Keratinocyte (primary cell): ENCODE measurements at places on chromosomes 4 and X.

DNA sequence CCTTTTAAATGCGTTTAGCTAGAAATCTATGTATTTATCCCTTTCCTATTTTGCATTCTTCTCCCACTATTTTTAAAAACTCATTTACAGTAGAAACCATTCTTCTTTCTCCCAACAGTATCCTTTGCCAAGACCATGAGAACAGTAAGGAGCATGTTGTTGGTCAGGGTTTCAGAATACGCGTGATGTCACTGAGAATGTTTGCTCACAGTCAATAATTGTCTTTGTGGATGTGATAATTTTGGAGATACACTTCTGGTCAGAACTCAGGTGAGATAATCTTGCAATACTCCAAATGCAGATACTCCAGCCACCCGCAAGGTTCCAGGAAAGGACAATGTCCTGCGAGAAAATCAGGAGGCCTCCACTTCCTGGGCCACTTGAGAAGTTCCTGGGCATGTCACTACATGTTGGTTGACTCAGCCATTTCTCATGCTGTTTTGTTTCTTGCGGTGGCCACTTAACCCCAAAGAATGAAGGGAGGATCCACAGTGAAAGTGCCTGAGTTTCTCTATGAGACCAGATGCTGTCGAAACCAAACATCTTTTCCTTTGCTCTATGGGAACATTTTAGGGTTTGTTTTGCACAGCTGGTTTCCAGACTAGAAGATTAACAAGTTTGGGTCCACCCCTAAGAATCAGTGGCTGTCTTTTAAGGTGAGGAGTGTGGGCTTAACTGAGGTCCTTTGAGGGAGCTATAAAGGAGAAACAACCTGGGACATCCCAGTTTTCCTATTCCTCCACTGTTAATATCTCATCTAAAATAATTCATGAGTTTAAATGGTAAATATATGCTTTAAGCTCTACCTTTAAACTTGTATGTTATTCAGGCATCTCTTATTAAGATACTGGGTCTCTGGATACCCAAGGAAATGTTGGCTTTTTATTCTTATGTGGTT lies 116.0 kb downstream of the SOWAHB start:
- peak overlapping the region; percentile 7 for H3K4me3 ChIP-seq
- peak overlapping the region; percentile 79 for H3K27ac ChIP-seq
- peaks cover 14% of the 10 kb centered on the region for H3K36me3 ChIP-seq
- H3K4me1 ChIP-seq = peaks cover 27% of the 10 kb centered on the region
- DNase-seq = peak; percentile 82

DNA sequence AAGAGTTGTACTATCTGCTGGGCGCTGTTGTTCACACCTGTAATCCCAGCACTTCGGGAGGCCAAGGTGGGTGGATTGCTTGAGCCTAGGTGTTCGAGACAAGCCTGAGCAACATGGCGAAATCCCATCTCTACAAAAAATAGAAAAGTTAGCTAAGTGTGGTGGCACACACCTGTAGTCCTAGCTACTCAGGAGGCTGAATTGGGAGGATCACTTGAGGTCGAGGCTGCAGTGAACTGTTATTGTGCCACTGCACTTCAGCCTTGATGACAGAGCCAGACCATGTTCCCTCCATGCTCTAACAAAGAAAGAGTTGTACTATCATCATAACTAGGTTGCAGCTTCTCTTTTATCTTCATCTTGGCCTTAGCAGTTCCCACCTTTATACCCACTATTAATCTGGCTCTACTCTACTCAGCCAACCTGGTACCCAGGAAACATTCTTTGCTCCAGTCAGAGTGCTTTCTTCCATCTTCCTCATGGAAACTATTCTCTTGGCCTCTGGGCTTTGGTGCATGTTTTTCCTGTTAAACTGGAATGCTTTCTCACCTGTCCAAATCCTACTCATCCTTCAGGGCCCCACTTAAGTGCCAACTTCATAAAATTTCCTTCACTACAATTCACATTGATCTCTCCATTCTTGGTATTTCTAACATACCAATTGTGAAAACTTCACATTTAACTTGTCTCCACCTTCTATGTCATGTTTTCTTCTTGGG lies 18.2 kb downstream of the FABP2 start:
- no peak overlapping the region for H3K4me3 ChIP-seq
- H3K4me1 ChIP-seq = peaks cover 3% of the 10 kb centered on the region
- DNase-seq = no peak

DNA sequence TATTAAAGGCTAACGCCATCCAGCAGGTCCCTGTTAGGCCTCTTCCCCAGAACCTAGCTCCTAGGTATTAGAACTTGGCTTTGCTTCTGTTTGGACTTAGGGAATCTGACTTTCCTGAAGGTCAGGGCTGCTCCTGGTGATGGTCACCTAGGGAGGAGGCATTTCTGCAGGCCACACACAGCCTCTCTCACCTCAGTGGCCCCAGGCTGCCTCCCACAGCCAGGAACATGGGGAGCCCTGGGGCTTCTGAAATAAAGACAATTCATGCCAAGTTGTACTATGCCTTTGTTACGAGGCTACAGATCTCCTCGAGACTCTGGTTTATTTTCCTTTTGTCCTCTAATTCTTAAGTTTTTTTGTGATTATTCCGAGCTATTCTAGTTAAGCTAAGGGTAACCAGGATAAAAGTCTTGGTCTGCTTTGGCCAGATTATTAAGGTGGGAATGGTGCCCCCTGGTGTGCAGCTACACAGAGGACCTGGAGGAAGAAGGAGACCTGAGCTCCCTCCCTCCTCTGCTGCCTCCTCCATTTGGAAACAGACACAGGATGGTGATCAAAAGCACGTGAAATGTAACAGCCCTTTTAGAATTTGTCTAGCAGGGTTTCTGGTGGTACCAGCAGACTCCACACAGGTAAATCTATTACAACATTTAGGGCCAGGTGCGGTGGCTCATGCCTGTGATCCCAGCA lies 131.0 kb downstream of the DCLK2 start:
- no peak overlapping the region for H3K4me3 ChIP-seq
- no peak overlapping the region for H3K27ac ChIP-seq
- no peaks in the 10 kb centered on the region for H3K27me3 ChIP-seq
- peaks cover 15% of the 10 kb centered on the region for H3K4me1 ChIP-seq
- DNase-seq = no peak
- H3K36me3 ChIP-seq = no peaks in the 10 kb centered on the region

GRCh38 chrX:134460862-134461220 lies 876 bp downstream of the HPRT1 start:
- H3K4me1 ChIP-seq = no peaks in the 10 kb centered on the region
- H3K27me3 ChIP-seq = no peaks in the 10 kb centered on the region
- peak overlapping the region; percentile 52 for H3K27ac ChIP-seq
- DNase-seq = no peak
- peak overlapping the region; percentile 39 for H3K4me3 ChIP-seq
- no peaks in the 10 kb centered on the region for H3K36me3 ChIP-seq

DNA sequence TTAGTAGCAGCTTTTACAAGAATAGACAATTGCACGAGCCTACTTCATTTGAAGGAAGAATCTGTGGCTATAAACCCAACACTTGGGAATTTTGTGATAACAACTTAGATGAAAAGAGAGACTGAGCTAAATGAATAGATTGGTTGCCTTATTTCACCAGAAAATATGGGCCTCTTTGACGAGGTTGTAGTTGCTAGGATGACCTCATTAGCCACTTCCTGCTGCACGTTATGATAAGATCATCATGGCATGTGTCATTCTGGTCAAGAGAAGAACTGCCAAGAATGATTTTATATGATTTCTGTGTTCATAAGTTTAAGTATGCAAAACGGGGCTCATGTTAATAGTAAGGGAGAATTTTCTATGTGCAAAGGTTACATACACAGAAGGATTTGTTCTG lies 321.9 kb upstream of the GIMD1 start:
- no peak overlapping the region for H3K4me3 ChIP-seq
- H3K27me3 ChIP-seq = no peaks in the 10 kb centered on the region
- H3K36me3 ChIP-seq = no peaks in the 10 kb centered on the region
- H3K4me1 ChIP-seq = peaks cover 6% of the 10 kb centered on the region
- H3K27ac ChIP-seq = no peak overlapping the region

GRCh38 chrX:79138658-79139241 lies 5.7 kb upstream of the GPR174 start:
- DNase-seq = no peak
- H3K4me1 ChIP-seq = no peaks in the 10 kb centered on the region
- H3K36me3 ChIP-seq = no peaks in the 10 kb centered on the region
- H3K4me3 ChIP-seq = no peak overlapping the region
- H3K27me3 ChIP-seq = no peaks in the 10 kb centered on the region

DNA sequence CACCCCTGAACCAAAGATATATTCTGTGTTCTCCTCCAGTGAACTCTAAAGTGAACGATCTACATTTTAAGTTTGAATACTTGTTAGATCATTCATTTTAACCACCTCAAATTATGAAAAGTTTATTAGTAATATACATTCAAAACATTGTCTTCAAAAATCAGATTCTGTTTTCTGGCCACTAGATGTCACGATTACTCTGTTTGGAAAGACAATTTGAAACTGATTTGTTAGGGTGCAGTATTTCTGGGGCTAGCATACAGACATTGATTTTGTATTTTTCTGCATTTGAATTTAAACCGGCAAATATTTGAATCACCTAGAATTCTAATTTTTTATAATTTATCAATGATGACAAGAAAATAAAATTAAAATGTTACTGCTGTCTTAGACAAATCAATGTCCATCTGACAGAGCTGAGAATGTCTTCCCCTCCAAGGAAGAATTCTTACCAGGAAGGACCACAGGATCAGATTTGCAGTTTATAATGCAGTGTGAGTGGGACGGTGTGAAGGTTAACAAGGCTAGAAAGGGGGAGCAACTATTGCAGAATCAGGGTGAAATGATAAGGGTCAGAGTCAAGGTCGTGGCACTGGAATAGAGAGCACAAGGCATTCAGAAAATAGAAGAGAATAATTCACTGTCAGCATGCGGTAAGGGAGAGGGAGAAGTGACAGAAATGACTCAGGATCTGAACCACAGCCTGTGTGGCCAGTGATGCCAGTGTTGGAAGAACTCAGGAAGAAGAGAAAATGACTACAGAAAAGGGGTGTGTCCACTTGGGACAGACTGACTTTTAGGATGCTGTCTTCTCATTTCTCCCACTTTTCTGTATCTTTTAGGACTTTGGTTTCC lies 91.6 kb downstream of the ANXA10 start:
- no peak for DNase-seq
- no peaks in the 10 kb centered on the region for H3K27me3 ChIP-seq
- no peak overlapping the region for H3K27ac ChIP-seq
- H3K4me3 ChIP-seq = no peak overlapping the region
- no peaks in the 10 kb centered on the region for H3K36me3 ChIP-seq

DNA sequence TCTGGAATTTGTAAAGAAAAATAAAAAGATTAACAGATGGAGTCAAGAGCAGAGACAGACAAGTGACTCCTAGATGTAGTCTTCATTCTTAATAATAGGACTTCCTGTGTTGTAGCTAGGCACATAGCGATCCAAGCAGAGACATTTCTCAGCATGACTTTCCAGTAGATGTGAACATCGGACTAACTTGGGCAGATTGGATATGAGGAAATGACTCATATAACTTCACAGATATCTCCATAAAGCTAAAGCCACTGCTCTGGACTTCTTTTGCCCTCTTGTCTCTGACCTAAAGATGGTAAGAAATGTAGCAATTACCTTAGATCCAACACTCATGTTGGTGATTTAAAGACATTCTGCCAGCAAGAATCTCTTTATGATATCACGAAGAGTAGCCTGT lies 131.7 kb downstream of the EPHA5 start:
- DNase-seq = no peak
- no peaks in the 10 kb centered on the region for H3K36me3 ChIP-seq
- no peaks in the 10 kb centered on the region for H3K4me1 ChIP-seq
- H3K4me3 ChIP-seq = no peak overlapping the region
- H3K27ac ChIP-seq = no peak overlapping the region
- no peaks in the 10 kb centered on the region for H3K27me3 ChIP-seq

GRCh38 chrX:15882704-15883539 lies 28.3 kb upstream of the AP1S2 start:
- H3K4me3 ChIP-seq = no peak overlapping the region
- no peaks in the 10 kb centered on the region for H3K4me1 ChIP-seq
- no peak overlapping the region for H3K27ac ChIP-seq

GRCh38 chrX:101393530-101394305 lies 2.9 kb downstream of the RPL36A start:
- peaks cover 1% of the 10 kb centered on the region for H3K36me3 ChIP-seq
- H3K27me3 ChIP-seq = no peaks in the 10 kb centered on the region
- no peak for DNase-seq
- no peak overlapping the region for H3K4me3 ChIP-seq
- no peak overlapping the region for H3K27ac ChIP-seq

DNA sequence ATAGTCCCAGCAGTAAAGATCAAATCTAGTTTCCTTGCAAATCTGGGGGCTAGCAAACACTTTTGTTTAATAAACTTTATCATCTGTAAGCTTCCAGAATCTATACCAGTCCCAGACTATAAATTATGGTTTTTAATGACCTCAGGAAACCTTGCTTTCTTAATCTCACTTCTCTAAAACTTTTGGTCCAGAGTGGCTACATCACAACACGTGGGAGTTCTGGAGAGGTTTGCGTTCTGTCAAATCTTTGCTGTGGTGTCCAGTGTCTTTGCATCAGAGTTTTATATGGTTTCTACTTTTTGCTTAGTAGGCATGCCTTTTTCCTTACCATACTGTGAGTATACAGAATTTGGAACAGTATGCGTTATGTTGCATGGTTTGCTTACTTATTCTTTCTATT lies 193.9 kb downstream of the ANK2 start:
- no peak overlapping the region for H3K4me3 ChIP-seq
- H3K4me1 ChIP-seq = no peaks in the 10 kb centered on the region
